ENCODE measurements at places on chromosomes 16 and 17. TPM values are rescaled to one million over a fixed set of nuclear protein-coding genes. Genes with fewer than 3 reads are reported as not detected.

SULT1A2 gene
- 1.8 TPM for total RNA-seq

DNA sequence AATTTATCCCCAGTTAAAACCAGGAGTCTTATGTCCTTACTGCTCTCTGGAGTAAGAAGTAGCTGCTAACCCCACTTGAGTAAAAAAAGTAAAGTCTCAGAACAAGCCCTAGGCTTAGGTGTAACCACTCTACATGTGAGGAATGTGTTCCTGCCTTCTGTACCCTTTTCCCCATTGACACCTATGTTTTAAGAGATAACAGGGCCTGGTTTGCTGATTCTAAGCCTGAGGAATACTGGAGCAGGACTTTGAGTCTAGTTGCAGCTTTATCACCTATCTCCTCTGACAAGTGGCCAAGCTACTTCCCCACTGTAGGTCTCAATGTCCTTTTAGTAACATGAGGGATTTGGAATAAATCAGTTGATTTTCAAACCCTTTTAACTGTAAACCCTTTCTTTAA is 40.2 kb downstream of the REXO5 start:
- no peaks in the 10 kb centered on the region for H3K27me3 ChIP-seq
- no peak for DNase-seq
- no peak overlapping the region for H3K4me3 ChIP-seq
- H3K4me1 ChIP-seq, result peaks cover 21% of the 10 kb centered on the region

KRT33B gene
- not detected for total RNA-seq

GRCh38 chr17:77888242-77889134 is 70.0 kb upstream of the TNRC6C start:
- H3K4me3 ChIP-seq, result peak overlapping the region; percentile 67
- peak overlapping the region; percentile 81 for H3K27ac ChIP-seq
- no peaks in the 10 kb centered on the region for H3K27me3 ChIP-seq
- DNase-seq, result no peak
- H3K4me1 ChIP-seq, result peaks cover 8% of the 10 kb centered on the region

All from esophagus muscularis mucosa (tissue), 4 donors.